WTC11 (cell line): ENCODE measurements at places on chromosomes 11 and 22. TPM values are rescaled to one million over a fixed set of nuclear protein-coding genes. Genes with fewer than 3 reads are reported as not detected.

The TRPM5 gene
- total RNA-seq: 0.07 to 0.09 TPM in 2 of 3 replicates, not detected in the other

The CDON gene
- 33.0 to 34.1 TPM (median 33.3 TPM) in 3 replicates for total RNA-seq

The ZDHHC8 gene
- 72.3 to 79.7 TPM (median 77.6 TPM) in 3 replicates for total RNA-seq

The OR2AT4 gene
- total RNA-seq: 0.02 TPM in 1 of 3 replicates, not detected in the others

The APOL4 gene
- total RNA-seq: 0.07 to 0.31 TPM in 2 of 3 replicates, not detected in the other

The CTSW gene
- total RNA-seq: 0.18 TPM in 1 of 3 replicates, not detected in the others

DNA sequence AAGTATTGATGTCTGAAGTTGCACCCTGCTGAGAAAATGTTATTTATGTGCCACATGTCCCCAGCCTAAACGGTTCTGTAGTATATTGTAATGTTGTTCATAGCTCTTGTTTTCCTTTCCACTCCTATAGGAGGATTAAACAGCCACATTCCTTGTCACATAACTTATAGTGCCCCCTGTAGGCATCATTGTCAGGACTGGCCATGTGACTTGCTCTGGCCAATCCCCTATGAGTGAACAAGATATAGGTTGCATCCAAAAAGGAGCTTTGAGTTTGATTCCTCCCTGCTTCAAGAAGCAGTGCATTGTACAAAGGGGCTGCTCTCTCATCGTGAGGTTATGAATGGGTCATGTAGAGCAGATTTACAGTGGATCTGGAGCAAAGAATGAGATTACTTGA is 717.6 kb upstream of the ANO5 start:
- no peak for DNase-seq

DNA sequence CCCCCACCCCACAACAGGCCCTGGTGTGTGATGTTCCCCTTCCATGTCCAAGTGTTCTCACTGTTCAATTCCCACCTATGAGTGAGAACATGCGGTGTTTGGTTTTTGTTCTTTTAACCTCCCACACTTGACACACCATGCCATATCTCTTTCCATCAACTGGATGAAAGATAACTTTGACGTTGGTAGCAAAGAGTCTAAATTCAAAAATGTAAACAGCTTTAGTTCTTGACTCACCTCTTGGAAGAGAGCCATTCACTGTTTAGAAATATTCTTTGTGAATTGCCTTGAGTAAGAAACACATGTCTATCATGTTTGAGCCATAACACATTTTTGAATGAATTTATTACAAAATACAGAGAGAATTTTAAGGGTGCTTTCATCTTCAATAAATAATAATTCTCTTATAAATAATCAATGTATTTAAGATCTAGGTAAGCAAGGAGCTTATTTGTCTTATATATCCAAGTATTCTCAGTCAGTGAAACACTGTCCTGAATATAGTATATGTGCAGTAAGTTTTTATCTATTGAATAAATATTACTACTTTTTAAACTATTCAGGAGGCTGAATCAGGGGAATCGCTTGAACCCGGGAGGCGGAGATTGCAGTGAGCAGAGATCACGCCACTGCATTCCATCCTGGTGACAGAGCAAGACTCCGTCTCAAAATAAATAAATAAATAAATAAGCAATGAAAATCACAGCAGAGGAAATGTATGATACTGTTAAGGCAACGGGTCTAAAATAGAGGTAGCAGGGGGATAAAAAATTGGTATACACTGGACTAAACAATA is 6.7 kb downstream of the CARD18 start:
- no peak for DNase-seq

- DNase-seq: no peak
Observed at GRCh38 chr11:131288521-131289091, 81.8 kb upstream of the NTM start.

- DNase-seq: no peak
Observed at GRCh38 chr22:31086703-31087330, 5.7 kb downstream of the SMTN start.

GRCh38 chr11:96506953-96507354 is 117.1 kb downstream of the JRKL start:
- no peak for DNase-seq

DNA sequence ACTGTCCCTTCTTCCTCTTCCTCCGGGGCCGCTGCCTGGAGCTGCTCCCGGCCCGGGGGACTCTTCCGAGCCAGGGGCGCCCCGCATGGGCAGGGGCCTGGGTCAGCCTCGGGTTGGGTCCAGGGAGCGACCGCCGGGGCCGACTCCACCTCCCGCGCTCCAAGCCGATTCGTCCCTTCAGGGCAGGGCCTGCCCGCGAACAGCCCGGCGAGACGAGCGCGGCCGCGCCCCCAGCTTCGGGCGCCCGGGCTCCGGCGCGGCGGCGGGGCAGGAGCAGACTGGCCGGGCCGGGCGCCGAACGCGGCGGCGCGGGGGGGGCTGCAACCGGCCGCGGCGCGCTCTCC is at the start of gene LARGE1:
Gene LARGE1 (minus strand): TSS at position 280 of the 344 bp plus-strand sequence.
- DNase-seq: peak; percentile 56

- no peak for DNase-seq
Observed at GRCh38 chr11:83265331-83265730, 20.8 kb downstream of the CCDC90B start.

- DNase-seq: no peak
Observed at GRCh38 chr11:65538232-65538914, 13.5 kb downstream of the SCYL1 start.

GRCh38 chr11:12159351-12160099 is 49.1 kb downstream of the MICAL2 start:
- DNase-seq: no peak

DNA sequence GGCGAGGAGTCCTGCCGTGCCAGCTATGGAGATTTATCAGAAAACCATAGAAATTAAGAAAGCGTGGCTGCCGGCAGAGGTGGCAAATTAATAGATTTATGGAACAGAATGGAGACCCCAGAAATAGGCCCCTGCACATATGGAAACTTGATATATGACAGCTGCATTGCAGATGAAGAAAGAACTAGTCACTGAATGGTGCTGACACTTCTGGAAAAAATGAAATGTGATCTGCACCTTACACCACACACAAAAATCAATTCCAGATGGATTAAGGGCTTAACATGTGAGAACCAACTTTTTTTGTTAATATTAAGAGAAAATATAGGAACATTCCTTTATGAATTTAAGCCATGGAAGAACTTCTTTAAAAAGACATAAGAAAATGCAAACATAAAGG is 40.3 kb upstream of the TSKU start:
- DNase-seq: no peak

DNA sequence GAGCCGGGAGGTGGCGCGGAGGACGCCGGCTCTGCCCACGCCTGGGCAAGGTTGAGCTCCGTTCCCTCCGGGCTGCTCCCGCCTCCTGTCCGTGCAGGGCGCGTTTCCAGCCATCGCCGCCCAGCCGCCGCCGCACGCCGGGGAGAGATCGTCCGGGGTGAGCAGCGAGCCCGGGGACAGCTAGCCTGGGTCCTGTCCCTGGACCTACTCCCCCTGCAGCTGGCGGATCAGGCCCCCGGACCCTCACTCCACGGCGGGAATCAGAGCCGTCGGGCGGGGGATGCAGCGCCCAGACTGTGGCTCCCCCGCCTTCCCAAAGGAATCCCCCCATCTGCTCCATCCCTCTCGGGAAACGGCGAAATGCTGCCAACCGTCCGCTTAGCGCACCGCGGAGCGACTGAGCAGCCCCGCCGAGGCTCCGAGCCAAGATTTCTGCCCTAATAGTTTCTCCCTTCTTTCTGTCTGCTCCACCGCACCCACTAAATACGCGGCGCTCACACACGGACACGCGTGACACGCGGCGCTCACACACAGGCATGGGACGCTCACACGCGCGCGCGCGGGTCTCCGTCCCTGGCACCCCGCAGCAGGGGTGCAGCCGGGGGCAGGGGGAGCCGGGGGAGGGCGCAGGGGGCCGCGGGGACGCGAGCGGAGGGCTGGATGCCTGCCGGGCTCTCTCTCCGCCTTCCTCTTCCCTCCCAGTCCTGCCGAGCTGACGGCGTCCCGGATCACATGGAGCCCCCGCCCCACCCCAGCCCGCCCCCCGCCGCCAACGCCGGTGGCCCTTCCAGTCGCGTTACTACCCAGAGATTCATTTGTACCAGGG is at the start of gene KCNJ5:
Gene KCNJ5 (plus strand): TSS at position 814 of the 826 bp plus-strand sequence. CDS start 19,918 bp downstream, outside the sequence.
- peak; percentile 56 for DNase-seq

GRCh38 chr11:101797335-101797734 is 117.5 kb upstream of the CEP126 start:
- no peak for DNase-seq

GRCh38 chr22:19130959-19131684 is at the start of gene TSSK2:
Gene TSSK2 (plus strand): TSS chr22:19131308. CDS start chr22:19131400, 92 bp downstream.
- peak; percentile 37 for DNase-seq

- no peak for DNase-seq
Observed at GRCh38 chr11:1618231-1618630, 3.7 kb downstream of the KRTAP5-4 start.
